ENCODE measurements at places on chromosomes 3 and 15. TPM values are rescaled to one million over a fixed set of nuclear protein-coding genes. Genes with fewer than 3 reads are reported as not detected.

Gene CPN2
- total RNA-seq, result 2.4 TPM

Gene LYZL4
- not detected for total RNA-seq

Gene UROC1
- total RNA-seq, result not detected

Gene COLQ
- total RNA-seq, result 14.9 TPM

Gene CPB1
- total RNA-seq, result not detected
